EL (cell line): ENCODE measurements at places on chromosomes 7 and 10.

- no peak for DNase-seq
Measured at GRCh38 chr10:131805696-131806095, 95.1 kb upstream of the PPP2R2D start.

DNA sequence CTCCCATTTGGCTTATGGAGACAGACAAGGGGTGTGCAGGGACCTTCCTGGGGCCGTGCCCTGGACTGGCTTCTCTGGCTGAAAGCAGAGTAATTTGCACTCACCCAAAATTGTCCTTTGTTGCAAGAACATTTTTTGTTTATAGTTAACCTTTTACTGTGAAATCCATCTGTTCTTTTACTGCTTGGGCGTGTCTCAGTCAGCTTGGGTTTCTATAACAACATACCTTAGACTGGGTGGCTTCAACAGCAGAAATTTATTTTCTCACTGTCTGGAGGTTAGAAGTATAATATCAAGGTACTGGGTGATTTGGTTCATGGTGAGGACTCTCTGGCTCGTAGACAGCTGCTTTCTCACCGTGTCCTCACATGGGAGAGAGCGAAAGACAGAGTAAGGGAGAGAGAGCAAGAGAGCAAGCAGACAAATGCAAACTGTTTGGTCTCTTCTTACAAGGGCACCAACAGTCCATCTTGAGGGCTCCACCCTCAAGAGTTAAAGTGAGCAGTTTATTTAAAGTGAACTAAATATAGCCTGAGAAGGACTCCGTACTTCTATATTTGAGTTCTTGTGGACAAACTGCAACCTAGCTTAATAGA, 131.0 kb upstream of the NPY start:
- no peak for DNase-seq

GRCh38 chr10:131252567-131253276, 58.8 kb downstream of the TCERG1L start:
- no peak for DNase-seq

GRCh38 chr10:77247031-77247990, 390.3 kb downstream of the KCNMA1 start:
- DNase-seq, result no peak

DNA sequence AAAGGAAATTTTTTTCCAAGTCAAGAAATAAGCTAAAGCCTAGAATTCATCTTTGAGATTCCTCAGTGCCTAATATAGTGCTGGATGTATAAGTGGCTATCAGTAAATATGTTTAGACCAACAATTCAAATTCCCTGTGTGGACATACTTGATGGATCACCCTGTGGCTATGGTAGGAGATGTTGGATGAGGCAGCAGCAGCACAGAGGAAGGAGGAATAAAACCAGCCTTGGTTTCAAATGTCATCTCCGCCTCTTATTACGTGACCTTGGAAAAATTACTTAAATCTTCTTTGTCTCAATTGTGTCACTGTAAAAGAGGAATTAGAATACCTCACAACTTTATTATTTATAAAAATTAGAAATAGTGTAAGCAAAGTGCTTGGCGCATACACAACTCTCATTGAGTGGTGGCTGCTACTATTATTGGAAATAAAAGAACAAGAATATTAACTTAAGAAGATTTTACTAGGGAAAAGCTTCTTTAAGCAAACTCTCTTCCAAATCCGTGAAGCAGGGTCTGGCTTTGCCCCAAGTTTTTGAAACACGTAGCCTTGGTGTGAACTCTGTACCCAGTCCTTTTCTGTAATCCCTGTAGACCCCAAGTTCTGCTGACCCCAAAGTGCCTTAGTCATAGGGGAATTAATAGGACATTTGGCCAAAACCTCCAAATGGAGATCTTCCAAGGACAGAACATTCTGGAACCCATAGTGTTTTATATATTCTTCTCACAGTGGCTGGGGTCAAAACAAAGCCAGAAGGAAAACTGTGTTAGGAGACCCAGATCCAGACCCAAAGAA, 283.8 kb downstream of the PTEN start:
- no peak for DNase-seq

- DNase-seq, result no peak
Measured at GRCh38 chr10:4217653-4218052, 432.6 kb upstream of the KLF6 start.

GRCh38 chr10:78932054-78932386, 136.7 kb upstream of the ZMIZ1 start:
- DNase-seq, result no peak

DNA sequence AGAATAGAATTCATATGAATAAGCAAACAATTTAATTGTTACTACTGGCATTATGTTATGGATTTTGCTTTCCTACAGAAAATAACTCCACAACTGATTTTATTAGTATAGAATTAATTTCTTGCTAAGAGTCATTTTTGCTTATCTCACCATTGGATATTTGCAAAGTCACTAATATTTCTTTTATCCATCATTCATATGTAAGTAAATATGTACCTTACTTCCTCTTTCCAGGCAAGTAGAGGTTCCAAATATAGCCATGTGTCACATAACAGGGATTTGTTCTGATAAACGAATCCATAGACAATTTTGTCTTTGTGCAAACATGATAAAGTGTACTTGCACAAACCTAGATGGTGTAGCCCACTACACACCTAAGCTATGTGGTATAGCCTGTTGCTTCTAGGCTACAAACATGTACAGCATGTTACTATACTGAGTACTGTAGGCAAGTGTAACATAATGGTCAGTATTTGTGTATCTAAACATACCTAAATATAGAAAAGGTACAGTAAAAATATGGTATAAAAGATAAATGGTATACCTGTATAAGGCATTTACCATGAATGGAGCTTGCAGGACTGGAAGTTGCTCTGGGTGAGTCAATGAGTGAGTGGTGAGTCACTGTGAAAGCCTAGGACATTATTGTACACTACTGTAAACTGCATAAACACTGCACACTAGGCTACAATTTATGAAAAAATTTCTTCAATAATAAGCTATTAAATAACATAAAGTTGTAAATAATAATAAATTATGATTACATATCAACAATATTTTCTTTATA, 18.3 kb downstream of the KLLN start:
- peak; percentile 70 for DNase-seq

- no peak for DNase-seq
Measured at GRCh38 chr7:133837224-133837623, 289.9 kb upstream of the LRGUK start.

- no peak for DNase-seq
Measured at GRCh38 chr10:86742230-86742629, 14.2 kb upstream of the BMPR1A start.

- DNase-seq, result no peak
Measured at GRCh38 chr7:74619235-74619860, 38.2 kb upstream of the GTF2I start.

GRCh38 chr10:100864978-100865377, 47.8 kb upstream of the SLF2 start:
- no peak for DNase-seq

DNA sequence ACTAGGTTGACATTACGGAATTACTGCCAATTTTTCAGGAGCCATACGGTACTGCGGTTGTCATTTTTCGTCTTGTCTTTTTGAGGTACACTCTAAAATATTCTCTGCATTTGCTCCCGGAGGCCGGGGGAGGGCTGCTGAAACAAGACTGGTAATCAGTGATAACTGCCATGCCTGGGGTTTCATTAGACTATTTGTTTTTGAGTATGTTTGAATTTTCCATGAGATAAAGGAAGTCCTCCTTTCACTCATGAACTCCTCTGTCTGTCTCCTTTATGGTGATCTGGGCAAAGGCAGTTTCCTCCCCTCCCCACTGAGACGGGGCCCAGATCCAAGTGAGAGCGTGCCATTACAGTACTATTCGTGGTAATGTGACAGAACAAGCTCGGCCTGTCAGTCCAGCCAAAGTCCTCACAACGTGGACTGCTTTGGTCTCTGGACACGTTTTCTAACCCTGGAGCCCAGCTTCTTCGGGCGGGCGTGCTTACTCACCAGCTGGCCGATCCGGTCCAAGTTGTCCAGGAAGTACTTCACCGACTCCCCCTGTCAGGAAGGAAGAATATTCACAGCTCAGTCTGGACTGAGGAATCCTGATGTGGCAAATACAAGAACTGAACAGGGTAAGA, 45.1 kb downstream of the AMZ1 start:
- peak; percentile 41 for DNase-seq

DNA sequence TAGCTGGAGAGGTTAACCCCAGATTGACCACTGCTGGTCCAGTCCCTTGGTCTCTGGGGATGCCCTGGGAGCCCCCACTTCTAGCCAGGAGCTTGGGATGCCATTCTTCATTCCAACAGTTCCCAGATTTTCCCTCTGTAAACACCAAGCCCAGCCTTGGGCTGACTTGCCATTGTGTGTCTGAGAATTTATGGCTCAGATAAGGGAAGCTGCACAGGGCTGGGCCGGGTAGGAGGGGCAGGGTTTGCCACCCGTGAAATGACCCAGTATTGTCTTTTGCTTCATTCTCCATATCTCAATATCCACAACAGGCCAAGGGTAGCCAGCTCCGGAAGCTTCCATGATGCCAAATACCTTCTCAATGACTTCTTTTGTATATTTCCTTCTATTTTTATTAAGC, 32.1 kb downstream of the AFAP1L2 start:
- no peak for DNase-seq

- DNase-seq, result no peak
Measured at GRCh38 chr10:120431251-120431651, 25.8 kb upstream of the PLPP4 start.

GRCh38 chr7:7709291-7709690, 9.1 kb downstream of the RPA3 start:
- DNase-seq, result no peak

GRCh38 chr7:48497521-48497920, 326.3 kb downstream of the ABCA13 start:
- DNase-seq, result no peak

- DNase-seq, result no peak
Measured at GRCh38 chr7:140294454-140294853, 103.9 kb downstream of the SLC37A3 start.

- no peak for DNase-seq
Measured at GRCh38 chr7:35550831-35551230, 144.1 kb downstream of the HERPUD2 start.

DNA sequence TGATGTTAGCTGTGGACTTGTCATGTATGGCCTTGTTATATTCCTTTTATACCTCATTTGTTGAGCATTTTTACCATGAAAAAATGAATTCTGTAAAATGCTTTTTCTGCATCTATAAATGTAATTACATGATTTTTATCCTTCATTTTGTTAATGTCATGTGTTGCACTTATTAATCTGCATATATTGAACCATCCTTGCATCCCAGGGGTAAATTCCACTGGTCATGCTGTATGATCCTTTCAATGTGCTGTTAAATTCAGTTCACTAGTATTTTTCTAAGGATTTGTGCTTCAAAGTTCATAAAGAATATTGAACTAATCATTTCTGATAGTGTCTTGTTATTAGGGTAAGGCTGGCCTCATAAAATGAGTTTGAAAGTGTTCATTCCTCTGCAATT, 31.9 kb upstream of the AHR start:
- DNase-seq, result no peak

DNA sequence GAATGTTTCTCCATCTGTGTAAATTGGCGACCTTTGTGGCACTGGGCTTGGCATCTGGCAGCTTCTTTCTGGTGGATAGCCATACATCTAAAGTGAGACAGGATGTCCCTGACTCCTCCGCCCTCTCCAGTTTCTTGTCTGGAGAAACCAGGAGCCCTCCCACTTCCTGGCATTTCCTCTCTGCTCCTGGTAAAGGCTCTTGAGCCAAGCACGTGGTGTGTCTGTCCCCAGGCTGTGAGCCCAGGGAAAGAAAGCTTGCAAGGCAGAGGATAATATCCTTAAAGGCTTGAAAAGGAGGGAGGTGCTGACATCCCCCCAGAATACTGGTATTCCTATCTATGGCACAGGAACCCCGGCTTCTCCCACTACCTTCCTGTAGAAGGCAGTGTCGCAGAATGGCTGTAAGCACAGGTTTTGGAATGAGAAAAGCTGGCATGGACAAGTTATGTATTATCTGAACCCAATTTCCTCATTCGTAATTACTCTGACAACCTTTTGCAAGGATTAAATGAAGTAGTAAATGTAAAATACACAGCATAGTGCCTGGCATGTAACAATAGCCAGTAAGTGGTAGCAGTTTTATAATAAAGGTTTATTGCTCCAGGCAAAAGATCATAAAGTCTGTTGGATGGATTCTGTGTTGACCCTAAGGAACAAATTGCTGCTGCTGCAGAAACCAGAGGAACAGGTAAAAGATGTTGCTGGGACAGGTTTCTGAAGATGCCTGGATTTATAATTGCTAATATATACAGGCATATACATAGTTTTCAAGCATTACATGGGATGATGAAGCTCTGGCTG, 11.8 kb upstream of the ACSL5 start:
- peak; percentile 77 for DNase-seq

DNA sequence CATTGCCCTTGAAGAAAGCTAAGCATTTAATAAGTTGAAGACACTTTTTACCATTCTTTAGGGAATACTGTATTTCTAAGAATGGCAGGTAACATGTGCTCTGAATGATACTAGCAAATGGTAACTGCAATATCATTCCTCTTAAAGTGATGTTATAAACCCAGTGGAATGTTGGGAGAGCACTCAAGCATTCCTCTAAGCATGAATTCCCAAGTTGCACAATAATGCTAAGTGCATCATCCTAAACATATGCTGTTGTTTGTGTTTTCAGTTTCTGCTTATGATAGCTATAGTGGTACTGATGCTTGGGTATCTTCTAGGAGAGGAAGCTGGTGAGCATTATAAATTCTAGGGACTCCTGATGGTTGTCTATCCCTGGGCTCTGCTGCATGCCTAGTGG, 673.9 kb downstream of the PHTF2 start:
- peak; percentile 84 for DNase-seq

- no peak for DNase-seq
Measured at GRCh38 chr10:98957801-98958200, 277.9 kb downstream of the HPSE2 start.

DNA sequence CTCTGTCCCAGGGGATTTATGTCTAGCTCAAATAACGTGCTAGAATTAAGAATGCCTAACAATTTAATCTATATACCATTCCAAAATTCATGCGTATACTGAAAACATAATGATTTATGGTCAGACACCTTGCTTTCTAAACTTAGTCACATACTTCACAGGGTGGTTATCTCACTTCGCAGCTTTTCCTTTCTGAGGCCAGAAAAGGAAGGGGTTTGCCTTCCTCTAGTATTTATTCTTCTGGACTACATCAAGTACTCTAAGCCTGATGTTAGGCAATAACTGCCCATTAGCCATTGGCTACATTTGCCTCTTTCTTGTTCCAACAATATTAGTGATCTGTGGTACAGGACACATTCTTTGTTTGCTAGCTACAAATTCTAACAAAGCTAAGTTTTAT, 72.6 kb upstream of the FHIP2A start:
- no peak for DNase-seq

GRCh38 chr7:42162560-42163325, 74.3 kb downstream of the GLI3 start:
- DNase-seq, result no peak

GRCh38 chr7:72190919-72191318, 221.2 kb downstream of the CALN1 start:
- DNase-seq, result no peak

- no peak for DNase-seq
Measured at GRCh38 chr10:28954211-28954610, 276.9 kb downstream of the BAMBI start.

DNA sequence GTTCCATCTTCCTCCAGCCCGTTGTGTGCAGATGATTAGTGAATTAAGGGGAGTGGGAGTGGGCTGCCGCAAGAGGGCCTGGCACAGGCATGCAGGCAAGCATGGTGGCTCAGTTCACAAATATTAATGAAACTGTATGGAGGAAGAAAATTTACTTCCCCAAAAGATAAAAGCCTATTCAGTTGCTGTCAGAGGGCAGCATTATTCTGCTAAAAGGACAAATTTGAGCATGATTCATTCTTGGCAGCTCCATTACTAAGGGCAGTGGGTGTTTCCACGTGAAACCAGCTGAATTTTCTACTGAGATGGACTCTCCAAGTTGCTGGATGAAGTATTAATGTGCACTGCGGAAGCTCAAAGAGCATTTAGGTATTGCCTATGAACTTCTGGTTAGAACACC, 90.9 kb upstream of the WDR11 start:
- no peak for DNase-seq
